ENCODE measurements at places on chromosomes 11 and 22. TPM values are rescaled to one million over a fixed set of nuclear protein-coding genes. Genes with fewer than 3 reads are reported as not detected.

DNA sequence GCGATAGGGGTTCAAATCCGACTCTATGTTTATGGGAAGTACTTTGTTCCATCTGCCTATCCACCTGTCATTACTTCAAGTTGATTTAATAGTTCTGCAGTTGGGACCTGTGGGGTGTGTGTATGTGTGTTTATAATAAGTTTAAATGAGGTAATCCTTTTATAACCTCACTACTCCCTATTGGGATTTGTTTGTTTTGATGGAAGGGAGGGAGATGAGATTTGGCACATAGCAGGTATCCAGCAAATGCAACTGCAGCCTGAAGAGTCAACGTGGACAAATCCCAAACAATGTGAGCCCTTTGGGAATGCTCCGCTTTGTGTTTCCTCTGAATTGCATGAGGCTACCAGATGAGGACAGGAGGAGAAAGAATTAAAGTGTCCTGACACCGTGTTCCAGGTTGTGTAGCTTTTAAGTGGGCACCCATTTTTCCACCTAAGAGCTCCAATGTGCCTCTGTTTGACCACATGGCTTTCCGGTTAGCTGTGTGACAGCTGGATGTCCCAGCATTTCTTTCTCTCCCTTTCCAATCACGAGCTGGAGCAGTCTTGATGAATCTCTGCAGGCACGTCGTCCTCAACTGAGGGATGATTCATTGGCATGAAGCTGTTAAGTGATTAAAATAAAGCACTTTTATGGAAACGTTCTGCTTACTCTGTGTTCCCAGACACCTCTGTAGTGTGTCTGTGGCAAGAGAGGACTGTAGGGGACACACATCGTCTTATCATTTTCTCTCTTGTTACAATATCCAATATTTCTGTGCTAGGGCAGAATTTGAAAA, 610.7 kb downstream of the NTM start:
- no peaks in the 10 kb centered on the region for H3K36me3 ChIP-seq
- no peaks in the 10 kb centered on the region for H3K27me3 ChIP-seq
- no peak overlapping the region for H3K27ac ChIP-seq
- no peak for DNase-seq
- H3K4me3 ChIP-seq: no peak overlapping the region

GRCh38 chr11:67571443-67571842, 12.2 kb upstream of the GSTP1 start:
- H3K27ac ChIP-seq: no peak overlapping the region
- no peaks in the 10 kb centered on the region for H3K36me3 ChIP-seq
- no peak overlapping the region for H3K4me3 ChIP-seq
- DNase-seq: no peak

- H3K27ac ChIP-seq: no peak overlapping the region
- H3K27me3 ChIP-seq: no peaks in the 10 kb centered on the region
Measured at GRCh38 chr11:89205378-89205777, 27.7 kb downstream of the TYR start.

GRCh38 chr11:118370774-118371173, 11.4 kb downstream of the UBE4A start:
- no peak overlapping the region for H3K4me3 ChIP-seq
- peaks cover 99% of the 10 kb centered on the region for H3K36me3 ChIP-seq
- no peaks in the 10 kb centered on the region for H3K27me3 ChIP-seq
- H3K27ac ChIP-seq: no peak overlapping the region
- DNase-seq: no peak

- no peak overlapping the region for H3K4me3 ChIP-seq
- H3K36me3 ChIP-seq: peaks cover 26% of the 10 kb centered on the region
- DNase-seq: no peak
- H3K27me3 ChIP-seq: no peaks in the 10 kb centered on the region
Measured at GRCh38 chr11:18332302-18332701, 9.9 kb downstream of the GTF2H1 start.

- H3K27me3 ChIP-seq: no peaks in the 10 kb centered on the region
- H3K4me1 ChIP-seq: no peaks in the 10 kb centered on the region
- H3K27ac ChIP-seq: no peak overlapping the region
- DNase-seq: no peak
- no peaks in the 10 kb centered on the region for H3K36me3 ChIP-seq
Measured at GRCh38 chr11:75677909-75678308, 9.1 kb upstream of the MAP6 start.

DNA sequence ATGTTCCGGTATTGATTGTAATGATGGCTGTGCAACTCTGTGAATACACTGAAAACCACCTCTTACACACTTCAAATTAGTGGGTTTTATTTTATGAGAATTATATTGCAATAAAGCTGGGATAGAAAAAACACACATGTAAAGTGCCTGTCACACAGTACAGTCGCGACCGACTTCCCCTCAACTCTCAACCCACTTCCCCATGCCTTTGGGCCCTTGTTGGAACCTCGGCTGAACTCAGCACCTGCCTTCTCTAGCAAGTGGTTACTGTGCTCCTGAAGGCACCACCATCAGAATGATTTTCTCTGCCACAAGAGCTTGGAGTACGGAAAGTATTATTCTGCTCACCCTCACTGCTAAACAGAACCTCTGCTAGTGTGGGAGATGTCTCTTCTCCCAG, 13.5 kb downstream of the KCNJ1 start:
- no peaks in the 10 kb centered on the region for H3K27me3 ChIP-seq
- no peaks in the 10 kb centered on the region for H3K4me1 ChIP-seq
- H3K36me3 ChIP-seq: no peaks in the 10 kb centered on the region
- H3K27ac ChIP-seq: no peak overlapping the region
- H3K4me3 ChIP-seq: no peak overlapping the region

PGM2L1 gene
- 7.8 TPM for total RNA-seq

GRCh38 chr11:2537896-2538724, 93.3 kb downstream of the KCNQ1 start:
- no peak overlapping the region for H3K27ac ChIP-seq
- DNase-seq: peak; percentile 48
- H3K4me1 ChIP-seq: peaks cover 14% of the 10 kb centered on the region
- H3K36me3 ChIP-seq: no peaks in the 10 kb centered on the region
- H3K4me3 ChIP-seq: no peak overlapping the region

CASP1 gene
- 8.3 TPM for total RNA-seq

DNA sequence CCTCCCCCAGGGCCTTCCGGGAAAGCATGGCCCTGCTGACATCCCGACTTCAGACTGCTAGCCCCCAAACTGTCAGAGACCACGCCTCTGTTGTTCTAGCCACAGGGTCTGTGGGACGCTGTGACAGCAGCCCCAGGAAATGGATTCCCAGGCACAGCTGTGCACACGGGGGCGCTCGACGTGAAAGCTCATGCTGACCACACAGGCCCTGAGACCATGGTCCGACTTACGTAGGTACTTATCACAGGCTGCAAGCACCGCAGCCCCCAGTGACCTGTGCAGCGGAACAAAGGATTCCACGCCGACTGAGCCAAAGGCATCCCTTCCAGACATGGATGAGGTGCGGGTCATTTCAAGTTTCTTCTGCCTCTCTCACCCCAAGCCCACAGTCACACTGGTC, 150.6 kb downstream of the CTTN start:
- no peak for DNase-seq
- no peaks in the 10 kb centered on the region for H3K27me3 ChIP-seq
- no peak overlapping the region for H3K4me3 ChIP-seq

DNA sequence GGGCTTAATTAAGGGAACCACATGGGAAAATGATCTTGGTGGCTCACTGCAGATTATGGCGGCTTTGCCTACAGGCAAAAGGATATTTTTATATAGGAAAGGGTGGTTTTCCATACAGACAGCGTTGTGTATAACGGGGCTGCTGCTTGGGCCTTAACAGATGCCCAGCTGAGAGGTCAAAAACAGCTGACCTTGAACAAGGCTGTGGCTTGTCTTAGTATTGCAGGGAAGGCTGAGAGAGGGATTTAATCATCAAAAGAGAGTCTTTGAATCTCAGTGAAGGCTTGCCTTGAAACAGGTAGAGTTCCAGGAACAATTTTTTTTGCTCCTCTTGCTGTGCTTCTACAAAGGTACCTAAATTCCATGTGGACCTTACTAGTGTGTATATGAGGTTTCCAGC, 301.6 kb upstream of the C11orf87 start:
- DNase-seq: no peak
- H3K4me3 ChIP-seq: no peak overlapping the region
- H3K4me1 ChIP-seq: no peaks in the 10 kb centered on the region
- H3K27ac ChIP-seq: no peak overlapping the region
- no peaks in the 10 kb centered on the region for H3K36me3 ChIP-seq

DNA sequence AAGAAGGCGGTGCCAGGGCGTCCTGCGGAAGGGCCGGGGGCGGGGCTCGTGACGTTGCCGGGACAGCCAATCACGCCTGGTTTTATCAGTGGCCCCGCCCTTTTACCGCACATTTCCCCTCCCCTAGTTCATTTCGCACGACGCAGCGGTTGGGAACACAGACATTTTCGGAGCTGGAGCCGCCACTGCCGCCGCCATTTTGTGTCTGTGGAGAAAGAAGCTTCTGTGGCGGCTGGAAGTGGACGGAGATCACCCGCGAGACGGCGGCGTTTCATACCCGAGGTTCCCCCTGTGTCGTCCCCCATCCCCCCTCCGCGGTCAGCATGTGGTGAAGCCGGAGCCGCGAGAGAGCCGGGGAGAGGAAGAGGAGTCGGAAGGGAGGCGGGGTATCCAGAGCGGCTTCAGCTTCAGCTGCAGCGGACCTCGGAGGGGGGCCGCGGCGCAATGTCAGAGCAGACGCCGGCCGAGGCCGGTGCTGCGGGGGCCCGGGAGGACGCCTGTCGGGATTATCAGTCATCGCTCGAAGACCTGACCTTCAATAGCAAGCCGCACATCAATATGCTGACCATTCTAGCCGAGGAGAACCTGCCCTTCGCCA, at the start of gene PCF11:
PCF11 (plus strand) TSS at position 136 of the 598 bp plus-strand sequence; CDS start at position 445, 309 bp downstream.
- no peaks in the 10 kb centered on the region for H3K27me3 ChIP-seq
- H3K27ac ChIP-seq: peak within 1 kb of the TSS; percentile 100
- no peak for DNase-seq
- H3K36me3 ChIP-seq: no peaks in the 10 kb centered on the region

DNA sequence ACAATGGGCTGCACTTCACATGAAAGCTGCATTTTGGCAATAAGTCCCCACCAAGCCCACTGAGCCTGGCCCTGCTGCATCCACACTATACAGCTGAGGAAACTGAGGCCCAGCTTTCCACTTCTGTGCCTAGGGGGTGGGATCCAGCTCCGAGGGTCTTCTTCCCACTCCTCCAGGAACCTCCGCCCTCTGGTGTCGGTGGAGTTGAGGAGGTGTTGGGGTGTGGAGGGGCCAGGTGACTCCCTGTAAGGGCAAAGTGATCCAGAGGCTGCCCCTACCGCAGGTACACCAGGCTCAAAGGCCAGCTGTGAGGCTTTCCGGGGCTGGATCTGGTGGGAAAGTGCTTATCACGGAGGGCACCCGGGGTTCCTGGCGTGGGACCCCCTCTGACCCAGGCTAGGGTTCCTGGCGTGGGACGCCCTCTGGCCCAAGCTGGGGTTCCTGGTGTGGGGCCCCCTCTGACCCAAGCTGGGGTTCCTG, 125.0 kb downstream of the KCNQ1 start:
- DNase-seq: peak; percentile 52
- no peaks in the 10 kb centered on the region for H3K36me3 ChIP-seq
- no peaks in the 10 kb centered on the region for H3K4me1 ChIP-seq
- no peak overlapping the region for H3K27ac ChIP-seq
- no peaks in the 10 kb centered on the region for H3K27me3 ChIP-seq

DNA sequence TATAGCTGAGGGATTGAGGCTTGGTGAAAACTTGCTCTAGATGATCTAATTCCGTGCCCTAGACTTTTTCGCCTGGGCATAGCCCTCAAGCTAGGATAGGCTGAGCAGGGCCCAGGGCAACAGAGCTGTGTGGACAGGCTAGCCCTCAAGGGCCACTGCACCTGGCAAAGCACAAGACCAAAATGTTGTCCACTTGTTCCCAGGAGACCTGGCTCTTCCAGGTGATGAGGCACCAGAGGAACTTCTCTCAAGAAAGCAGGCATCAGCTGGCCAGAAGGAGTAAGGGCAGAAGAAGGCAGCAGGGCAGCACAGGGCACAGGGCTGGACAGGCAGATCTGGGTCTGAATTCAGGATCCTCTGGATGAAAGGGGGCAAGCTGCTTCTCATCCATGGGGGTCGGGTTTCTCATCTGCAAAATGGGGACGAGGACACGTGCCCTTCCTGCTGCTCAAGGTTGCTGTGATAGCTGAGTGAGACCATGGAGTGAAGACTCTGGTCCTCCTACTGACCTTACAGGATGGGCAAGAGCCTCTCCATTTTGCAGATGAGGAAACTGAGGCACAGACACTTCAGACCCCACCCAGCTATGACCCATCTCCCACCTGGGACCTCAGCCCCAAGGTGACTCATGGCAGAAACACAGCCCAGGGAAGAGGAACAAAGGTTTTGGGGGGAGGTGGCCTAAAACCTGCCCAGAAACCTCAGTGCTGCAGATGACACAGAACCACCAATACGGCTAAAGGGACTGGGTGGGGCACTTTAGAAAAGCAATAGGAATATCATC, 42.2 kb upstream of the PRDM11 start:
- no peaks in the 10 kb centered on the region for H3K4me1 ChIP-seq
- no peak overlapping the region for H3K4me3 ChIP-seq
- no peak for DNase-seq

CHRM4 gene
- total RNA-seq: 0.55 TPM

- H3K36me3 ChIP-seq: no peaks in the 10 kb centered on the region
- no peaks in the 10 kb centered on the region for H3K4me1 ChIP-seq
- DNase-seq: no peak
- H3K27ac ChIP-seq: no peak overlapping the region
- no peak overlapping the region for H3K4me3 ChIP-seq
- H3K27me3 ChIP-seq: no peaks in the 10 kb centered on the region
Measured at GRCh38 chr11:108558222-108558621, 35.3 kb downstream of the EXPH5 start.

- no peaks in the 10 kb centered on the region for H3K27me3 ChIP-seq
Measured at GRCh38 chr11:128835741-128836430, 31.2 kb downstream of the KCNJ1 start.

DNA sequence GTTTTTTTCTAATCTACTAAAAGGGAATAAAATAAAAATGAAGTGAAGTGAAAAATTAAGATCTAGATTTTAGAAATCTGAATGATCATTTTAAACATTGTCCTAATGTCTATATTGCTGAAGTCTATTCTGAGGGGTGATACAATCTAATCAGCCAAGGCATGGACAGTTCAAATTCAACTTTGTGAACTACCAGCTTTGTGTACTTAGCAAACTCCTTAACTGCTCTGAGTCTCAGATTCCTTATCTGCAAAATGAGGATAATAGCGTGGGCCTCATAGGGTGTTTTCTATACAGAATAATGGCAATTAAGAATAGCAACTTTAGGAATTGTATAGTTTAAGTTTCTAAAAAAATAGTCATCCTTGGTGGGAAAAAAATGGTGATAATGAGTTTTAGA, 31.4 kb downstream of the FAR1 start:
- H3K36me3 ChIP-seq: no peaks in the 10 kb centered on the region
- H3K27ac ChIP-seq: no peak overlapping the region
- no peaks in the 10 kb centered on the region for H3K4me1 ChIP-seq
- no peaks in the 10 kb centered on the region for H3K27me3 ChIP-seq
- H3K4me3 ChIP-seq: no peak overlapping the region
- no peak for DNase-seq

HBB gene
- total RNA-seq: 3.8 TPM

IL10RA gene
- 14.8 TPM for total RNA-seq

GRCh38 chr11:36564376-36565030, 3.3 kb upstream of the RAG1 start:
- no peaks in the 10 kb centered on the region for H3K36me3 ChIP-seq
- H3K4me3 ChIP-seq: peak overlapping the region; percentile 46
- H3K27ac ChIP-seq: peak overlapping the region; percentile 47
- H3K27me3 ChIP-seq: no peaks in the 10 kb centered on the region
- DNase-seq: no peak

GRCh38 chr11:96744697-96745096, 354.9 kb downstream of the JRKL start:
- no peaks in the 10 kb centered on the region for H3K4me1 ChIP-seq
- no peak for DNase-seq
- H3K4me3 ChIP-seq: no peak overlapping the region
- H3K36me3 ChIP-seq: no peaks in the 10 kb centered on the region
- no peak overlapping the region for H3K27ac ChIP-seq
- no peaks in the 10 kb centered on the region for H3K27me3 ChIP-seq
